Fibroblast of skin of back (primary cell): ENCODE measurements at places on chromosomes 5 and 9.

DNA sequence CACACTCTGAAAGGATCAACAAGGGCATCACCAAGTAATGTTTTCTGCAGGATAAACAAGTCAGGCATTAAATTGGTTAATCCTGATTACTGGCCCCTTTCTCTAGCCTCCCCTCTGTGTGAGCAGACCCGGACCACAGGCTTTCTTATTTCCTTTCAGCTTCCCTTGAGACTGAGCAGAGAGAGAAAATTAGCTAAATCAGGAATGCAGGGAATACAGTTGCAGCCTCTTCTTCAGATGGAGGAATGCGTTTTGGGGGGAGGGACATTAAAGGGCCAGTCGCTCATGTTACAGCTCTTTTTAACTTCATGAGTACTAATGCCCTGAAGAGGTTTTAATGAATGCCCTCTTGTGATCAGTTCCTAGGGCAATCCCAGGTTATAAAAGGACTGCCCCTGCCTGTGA is 19.8 kb downstream of the PCDHAC2 start:
- DNase-seq: peak; percentile 17

- DNase-seq: no peak
Measured at GRCh38 chr5:156783092-156783491, 67.0 kb upstream of the PPP1R2B start.

GRCh38 chr5:148457183-148457620 is 73.4 kb downstream of the FBXO38 start:
- no peak for DNase-seq

GRCh38 chr9:19451240-19452087 is 42.7 kb downstream of the ACER2 start:
- no peak for DNase-seq

DNA sequence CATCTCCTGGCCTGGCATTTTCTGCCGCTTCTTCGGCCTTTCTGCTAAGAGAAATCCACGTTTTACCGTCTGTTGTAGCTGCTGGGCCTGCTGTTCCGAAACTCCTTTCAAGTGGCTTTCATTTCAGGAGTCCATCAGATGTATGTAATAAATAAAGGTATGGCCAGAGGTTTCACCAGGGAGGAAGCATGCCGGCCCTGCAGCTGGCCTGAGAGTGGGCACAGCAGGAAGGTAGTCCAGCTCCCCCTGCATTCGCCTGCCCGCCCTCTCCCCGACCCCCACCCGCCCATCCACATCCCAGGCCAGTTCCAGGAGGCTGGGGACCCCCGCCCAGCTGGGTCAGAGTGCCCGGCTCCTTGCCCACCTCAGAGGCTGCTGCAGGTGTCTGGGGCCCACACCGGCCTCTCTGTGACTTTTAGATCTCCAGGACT is 46.4 kb upstream of the EXOC3 start:
- no peak for DNase-seq

- no peak for DNase-seq
Measured at GRCh38 chr5:126846344-126846743, 69.4 kb downstream of the LMNB1 start.

GRCh38 chr5:114744406-114744805 is 382.5 kb downstream of the KCNN2 start:
- DNase-seq: no peak

DNA sequence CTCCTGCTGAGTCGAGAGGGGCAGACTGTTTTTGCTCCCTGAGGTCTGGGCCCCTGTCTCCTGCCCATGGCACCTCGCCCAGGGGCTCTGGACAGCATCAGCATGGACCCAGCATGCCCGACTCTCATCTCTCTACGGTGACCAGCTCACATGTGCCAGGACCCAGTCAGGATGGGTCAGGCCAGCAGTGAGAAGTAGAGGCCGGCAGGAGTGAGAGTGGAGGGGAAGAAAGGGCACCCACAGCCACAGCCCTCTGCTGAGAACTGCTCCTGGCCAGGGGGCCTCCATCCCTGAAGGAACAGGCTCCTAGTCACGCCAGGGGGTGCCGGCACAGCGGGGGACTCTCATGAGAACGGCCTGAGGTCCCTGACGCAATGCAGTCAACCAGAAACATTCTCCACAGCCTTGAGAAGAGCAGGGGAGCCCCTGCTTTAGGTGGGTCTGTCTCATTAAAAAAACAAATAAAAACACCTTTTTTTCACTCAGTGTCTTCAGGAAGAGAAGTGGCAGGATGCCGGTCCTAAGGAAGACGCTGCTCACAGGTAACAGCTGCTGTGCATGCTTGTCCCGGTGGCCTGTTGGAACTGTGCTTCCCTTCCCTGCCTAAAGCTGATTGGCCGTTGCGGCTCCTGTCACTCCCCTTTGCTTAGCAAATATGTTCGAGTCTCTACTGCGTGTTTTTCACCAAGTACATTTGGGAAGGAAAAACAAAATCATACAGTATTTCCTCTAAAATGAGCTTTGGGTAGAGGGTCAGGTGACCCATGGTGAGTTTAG is 85.7 kb upstream of the FBXW11 start:
- no peak for DNase-seq

DNA sequence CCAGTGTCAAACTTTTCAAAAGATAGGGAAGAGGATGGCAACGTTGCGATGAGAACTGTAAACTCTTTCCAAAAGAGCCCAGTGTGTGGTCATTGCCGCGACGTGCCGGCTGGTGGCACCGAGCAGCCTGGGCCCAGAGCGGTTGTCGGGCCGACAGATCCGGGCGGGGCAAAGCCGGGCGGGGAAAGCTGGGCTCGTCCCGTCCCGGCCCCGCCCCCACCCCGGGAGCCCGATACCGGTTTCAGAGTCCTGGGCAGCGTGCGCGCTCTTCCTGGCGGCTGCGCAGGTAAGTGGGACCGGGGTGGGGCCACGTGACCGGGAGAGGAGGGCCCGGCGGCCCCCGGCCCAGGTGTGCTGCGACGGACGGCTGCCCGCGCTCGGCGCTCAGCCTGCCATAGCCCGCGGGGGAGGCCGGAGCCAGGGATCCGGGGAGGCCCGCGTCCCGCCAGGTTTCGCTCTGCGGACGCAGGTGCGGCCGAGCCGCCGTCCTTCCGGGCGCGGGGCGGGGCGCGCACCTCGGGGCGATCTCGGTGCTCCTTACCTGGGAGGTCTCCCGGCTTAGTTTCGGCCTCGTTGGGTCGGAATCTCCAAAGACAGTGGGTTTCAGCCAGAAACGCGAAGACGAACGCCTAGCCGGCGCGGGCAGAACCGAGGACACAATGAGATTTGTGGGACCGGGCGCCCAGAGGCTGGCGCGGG is at the start of gene MARVELD2:
TSS of gene MARVELD2 (plus strand) at position 232 of the 699 bp plus-strand sequence. CDS start 4,270 bp downstream, outside the sequence.
- peak; percentile 16 for DNase-seq

DNA sequence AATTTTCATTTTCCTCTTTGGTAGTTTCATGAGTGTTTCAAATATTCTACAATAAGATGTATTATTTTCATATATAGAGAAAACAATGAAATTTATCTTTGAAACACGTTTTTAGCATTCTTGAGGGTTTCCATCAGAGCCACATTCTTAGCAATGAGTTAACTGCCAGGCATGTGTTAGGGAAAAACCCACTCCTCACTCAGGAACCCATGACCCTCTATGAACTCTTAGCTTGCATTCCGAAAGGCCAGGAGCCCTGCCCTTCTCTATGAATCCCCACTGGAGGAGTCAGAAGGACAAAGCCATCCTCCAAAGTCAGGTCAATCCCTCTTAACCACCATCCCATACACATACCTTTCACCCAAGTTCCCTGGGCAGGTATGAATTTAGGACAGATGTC is 57.5 kb downstream of the ADAMTS12 start:
- peak; percentile 91 for DNase-seq

GRCh38 chr5:98309785-98310598 is 463.5 kb upstream of the RGMB start:
- peak; percentile 100 for DNase-seq

- no peak for DNase-seq
Measured at GRCh38 chr9:72044095-72044494, 16.3 kb downstream of the C9orf57 start.

GRCh38 chr9:119487118-119487827 is 118.0 kb upstream of the BRINP1 start:
- no peak for DNase-seq

DNA sequence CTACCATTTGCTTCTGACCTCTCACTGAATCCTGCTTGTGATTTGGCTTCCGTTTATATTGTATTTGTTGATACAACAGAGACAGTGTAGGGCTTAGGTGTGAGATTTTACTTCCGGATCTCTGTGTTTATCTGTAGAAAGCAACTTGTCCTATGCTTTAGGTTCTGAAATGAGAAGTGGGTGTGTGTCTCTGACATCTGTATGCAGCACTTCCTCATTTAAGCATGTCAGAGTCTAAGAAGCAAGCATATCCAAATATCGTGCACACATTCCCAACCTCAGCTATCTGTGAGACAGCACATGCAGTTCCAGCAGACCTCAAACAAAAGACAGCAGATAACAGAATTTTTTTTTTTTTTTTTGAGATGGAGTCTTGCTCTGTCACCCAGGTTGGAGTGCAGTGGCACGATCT is 16.3 kb downstream of the KLF9 start:
- DNase-seq: no peak

GRCh38 chr5:86030753-86031152 is 587.0 kb upstream of the COX7C start:
- no peak for DNase-seq

DNA sequence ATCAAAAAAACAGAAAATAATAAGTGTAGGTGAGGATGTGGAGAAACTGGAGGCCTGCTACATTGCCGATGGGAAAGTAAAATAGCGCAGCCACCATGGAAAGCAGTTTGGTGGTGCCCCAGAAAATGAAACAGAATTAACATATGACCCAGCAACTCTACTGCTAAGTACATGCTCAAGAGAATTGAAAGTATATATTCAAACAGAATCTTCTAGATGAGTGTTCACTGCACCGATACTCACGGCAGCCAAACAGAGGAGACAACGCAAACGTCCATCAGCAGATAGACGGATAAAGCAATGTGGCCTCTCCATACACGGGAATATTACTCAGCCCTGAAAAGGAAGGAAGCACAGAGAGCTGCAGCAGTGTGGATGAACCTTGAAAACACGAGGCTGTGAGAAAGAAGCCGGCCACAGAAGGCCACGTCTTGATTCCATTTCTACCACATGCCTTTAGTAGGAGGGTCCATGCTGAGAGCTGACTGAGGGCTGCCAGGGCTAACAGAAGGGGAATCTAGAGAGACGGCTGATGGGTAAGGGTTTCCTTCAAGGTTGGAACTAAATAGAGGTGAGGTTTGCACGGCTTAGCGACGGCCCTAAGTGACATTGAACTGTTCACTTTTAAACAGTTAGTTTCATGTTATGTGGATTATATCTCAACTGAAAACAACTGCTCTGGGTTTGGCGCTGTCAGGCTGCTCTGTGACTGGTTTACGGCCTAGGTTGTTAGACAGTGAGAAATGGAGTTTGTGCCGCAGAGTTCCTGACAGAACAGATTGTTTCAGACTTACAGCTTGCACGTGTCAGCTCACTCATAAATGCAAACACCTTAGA is 29.8 kb downstream of the AHRR start:
- DNase-seq: no peak

DNA sequence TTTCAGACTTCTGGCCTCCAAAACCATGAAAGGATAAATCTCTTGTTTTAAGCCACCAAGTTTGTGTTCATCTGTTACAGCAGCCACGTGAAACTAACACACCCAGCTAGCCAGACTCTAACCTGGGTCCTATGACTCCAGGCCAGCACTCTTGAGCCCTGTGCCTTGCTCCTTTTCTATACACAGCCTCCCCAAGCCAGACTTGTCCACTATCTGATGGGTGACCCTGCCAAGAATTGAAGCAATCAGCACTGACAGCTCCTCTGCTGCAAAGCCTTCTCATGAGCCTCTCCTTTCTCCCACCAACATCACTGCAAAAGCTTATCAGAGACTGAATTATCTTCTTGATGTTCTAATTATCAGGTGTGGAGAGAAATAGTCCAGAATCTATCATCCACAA is 41.4 kb downstream of the SIL1 start:
- no peak for DNase-seq

DNA sequence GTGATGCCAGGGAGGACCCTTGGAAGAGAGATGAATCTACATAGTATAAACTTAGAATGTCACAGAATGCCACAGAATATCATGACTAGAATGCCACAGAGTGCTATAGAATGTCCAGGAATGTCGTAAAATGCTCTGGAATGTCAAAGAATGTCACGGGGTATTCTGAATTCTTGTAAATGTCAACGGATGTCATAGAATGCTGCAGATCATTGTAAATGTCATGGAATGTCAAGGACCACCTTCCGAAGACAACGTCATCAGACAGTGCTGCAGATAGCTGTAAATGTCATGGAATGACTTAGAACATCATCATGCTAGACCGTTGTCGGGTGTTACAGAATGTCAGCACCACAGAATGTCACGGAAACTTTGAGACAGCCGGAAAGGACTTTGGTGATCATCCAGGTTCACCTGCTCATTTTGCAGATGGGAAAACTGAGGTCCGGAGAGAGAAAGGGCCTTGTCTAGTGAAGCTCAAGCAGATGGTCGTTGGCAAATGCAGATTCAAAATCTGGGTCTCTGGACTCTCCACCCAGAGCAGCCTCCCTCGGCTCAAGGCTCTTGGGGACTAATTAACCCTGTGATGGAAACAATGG is 117.1 kb downstream of the LHX2 start:
- peak; percentile 24 for DNase-seq

- DNase-seq: no peak
Measured at GRCh38 chr9:80387828-80388227, 816.1 kb downstream of the TLE4 start.

- DNase-seq: no peak
Measured at GRCh38 chr5:28809811-28810750, 1771.7 kb upstream of the CDH9 start.

GRCh38 chr9:81073821-81074220 is 615.5 kb downstream of the TLE1 start:
- no peak for DNase-seq
